ENCODE measurements at places on chromosomes 5 and 9. TPM values are rescaled to one million over a fixed set of nuclear protein-coding genes. Genes with fewer than 3 reads are reported as not detected.

The KIF24 gene
- 0.70 TPM for total RNA-seq

The CDO1 gene
- 7.9 TPM for total RNA-seq

The FREM1 gene
- total RNA-seq, result 1.8 TPM

The MTREX gene
- total RNA-seq, result 61.1 TPM

The CD14 gene
- total RNA-seq, result 4.3 TPM

Measured in pericardium fibroblast (primary cell).